ENCODE measurements at places on chromosomes 3 and 15. TPM values are rescaled to one million over a fixed set of nuclear protein-coding genes. Genes with fewer than 3 reads are reported as not detected.

DNA sequence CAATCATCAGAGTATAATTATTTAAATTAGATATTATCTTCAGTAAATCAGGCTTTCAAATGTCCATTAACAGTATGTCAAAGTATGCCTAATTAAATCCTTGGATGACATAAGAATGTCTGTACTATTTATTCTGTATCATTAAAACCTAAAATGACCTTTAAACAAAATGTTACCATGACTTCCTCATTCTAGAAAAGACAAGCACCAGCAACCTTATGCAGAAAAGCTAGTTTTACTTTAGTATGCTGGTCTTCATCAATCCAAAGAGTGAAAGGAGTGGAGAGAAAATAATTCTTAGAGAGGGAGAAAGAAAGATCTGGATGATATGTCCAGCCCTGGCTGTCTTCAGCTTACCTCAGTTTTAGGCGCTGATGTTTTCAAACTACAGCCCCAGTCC is 140.1 kb upstream of the UBE2E2 start:
- DNase-seq = no peak

DNA sequence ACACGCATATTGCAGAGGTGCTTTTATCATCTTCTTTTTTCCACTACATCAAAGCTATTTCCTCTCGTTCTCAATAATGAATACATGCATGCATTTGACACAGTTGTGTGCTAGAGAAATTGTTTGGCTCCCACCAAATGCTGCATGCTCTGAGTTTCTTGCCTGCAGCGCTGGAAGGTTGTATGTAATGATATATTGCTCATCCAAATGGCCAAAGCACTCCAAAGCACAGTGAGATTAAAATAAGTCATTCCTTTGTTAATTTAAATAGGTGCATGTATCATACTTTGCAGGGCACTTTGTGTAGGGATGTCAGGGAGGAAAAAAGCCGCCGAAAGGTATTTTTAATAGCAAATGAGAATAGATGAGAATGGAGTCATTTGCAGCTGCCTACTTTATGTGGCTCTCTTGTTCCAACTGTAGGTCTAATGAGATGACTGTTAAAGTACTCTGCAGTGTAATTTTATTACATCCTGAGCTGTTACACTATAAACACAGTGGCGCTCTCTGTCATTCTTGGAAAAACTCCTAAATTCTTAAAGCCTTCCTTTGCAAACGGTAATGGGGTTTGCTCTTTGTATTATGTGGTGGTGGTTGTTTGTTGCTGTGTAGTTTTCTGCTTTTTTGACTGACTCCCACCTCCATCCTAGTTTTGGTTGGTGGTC is 56.9 kb upstream of the SKOR1 start:
- no peak for DNase-seq

GRCh38 chr15:96544162-96544756 is 213.8 kb downstream of the NR2F2 start:
- no peak for DNase-seq

GRCh38 chr15:70125605-70126004 is 27.9 kb upstream of the TLE3 start:
- DNase-seq = no peak

- no peak for DNase-seq
These were observed 27.0 kb downstream of the EPHB1 start for GRCh38 chr3:134822090-134822489.

GRCh38 chr15:65020419-65020818 is 9.0 kb downstream of the MTFMT start:
- DNase-seq = no peak

GRCh38 chr15:33218071-33218491 is 23.6 kb upstream of the FMN1 start:
- no peak for DNase-seq

DNA sequence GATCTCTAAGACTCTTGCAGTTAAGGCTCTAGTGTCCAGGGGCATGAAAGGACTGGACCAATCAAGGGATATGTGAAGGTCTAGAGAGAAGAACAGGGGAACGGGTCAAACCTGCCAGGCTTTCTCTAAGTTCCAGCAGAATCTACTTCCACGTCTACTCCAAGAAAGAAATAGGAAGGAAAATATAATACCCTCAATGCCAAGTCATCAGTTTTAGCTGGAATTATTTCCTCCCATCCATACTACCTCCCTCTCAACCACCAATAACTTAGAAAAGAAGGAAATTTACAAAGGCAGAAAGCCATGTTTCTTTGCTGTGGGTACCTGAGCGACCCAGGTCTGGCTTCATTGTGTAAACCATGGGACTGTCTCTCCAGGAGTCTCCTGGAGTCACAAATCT is 7.8 kb downstream of the SHC4 start:
- DNase-seq = no peak

GRCh38 chr3:119810018-119810435 is 28.1 kb downstream of the NR1I2 start:
- no peak for DNase-seq

KIF9 gene
- 6.3 TPM for total RNA-seq

TM6SF1 gene
- 6.3 TPM for total RNA-seq

IP6K2 gene
- total RNA-seq = 19.8 TPM

EFCAB12 gene
- not detected for total RNA-seq
